ENCODE measurements at places on chromosomes 5 and 9.

DNA sequence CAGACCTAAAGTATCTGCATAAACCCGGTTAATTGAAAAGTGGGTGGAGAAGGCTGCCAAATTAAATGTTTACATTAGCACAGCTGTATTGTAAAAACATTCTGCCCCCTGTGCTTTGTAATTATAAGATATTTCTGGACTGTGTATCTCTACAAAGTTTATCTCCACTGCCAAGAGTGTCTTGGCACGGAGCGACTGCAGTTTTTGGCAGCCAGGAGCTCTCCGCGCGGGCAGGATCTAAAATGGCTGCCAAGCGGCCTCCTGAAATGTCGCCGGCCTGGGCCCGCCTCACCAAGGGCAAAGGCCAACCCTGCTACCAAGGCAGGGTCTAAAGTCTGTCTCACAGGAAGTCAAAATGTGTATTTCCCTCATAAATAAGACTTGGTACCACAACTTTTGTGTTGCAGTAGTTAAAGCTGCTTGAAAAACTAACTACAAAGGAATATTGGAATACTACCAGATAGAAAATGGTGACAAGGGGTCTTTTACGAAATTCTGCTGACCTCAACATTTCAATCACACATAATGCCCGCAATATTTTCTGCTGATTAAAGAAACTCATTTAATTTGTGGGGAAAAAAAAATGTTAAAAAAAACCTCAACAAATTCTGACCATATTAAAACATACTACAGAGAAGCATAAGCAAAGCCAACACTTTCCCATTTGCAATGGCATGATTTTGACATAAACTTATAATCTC is 110.4 kb downstream of the NFIB start:
- no peak for DNase-seq

GRCh38 chr9:89880721-89881120 is 275.9 kb downstream of the GADD45G start:
- no peak for DNase-seq

GRCh38 chr5:123455640-123456039 is 32.4 kb upstream of the CEP120 start:
- DNase-seq: no peak

- no peak for DNase-seq
Measured at GRCh38 chr9:21677387-21677786, 125.0 kb upstream of the MTAP start.

- no peak for DNase-seq
Measured at GRCh38 chr5:175872287-175873087, 1.1 kb downstream of the CPLX2 start.

DNA sequence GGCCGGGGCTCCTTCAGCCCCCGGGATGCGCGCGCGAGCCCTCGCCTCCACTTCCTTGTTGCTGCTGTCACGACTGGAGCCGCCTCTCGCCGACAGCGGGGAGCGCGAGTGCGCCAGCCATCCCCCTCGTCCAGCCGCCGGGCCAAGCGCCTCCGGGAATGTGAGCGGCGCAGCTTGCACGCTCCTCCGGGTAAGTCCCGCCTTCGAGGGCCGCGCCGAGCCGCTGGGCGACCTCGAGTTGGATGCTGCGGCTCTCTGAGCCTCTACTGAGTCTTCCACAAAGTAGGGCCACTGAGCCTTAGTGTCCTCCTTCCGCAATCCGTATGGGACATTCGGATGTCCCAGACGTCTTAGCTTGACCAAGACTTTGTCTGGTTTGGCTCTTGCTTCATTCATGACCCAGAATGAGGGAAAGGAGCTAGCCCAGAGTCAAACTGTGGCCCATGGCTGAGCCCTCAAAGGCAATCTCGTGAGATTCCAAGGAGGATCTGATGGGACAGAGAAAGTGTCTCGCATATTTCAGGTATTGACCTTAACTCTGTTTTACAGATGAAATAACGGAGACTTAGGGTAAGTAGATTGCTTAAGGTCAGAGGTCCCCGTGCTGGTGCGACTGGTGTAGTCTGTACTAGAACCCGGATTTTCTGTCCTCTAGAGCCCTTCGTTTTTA is 586 bp downstream of the HMGXB3 start:
- DNase-seq: no peak

GRCh38 chr9:4117835-4118610 is 181.8 kb downstream of the GLIS3 start:
- DNase-seq: peak; percentile 28

GRCh38 chr5:168424594-168425323 is 61.5 kb upstream of the RARS1 start:
- DNase-seq: no peak

- no peak for DNase-seq
Measured at GRCh38 chr5:113390224-113390623, 44.6 kb downstream of the TSSK1B start.

- no peak for DNase-seq
Measured at GRCh38 chr9:72294936-72295335, 70.1 kb downstream of the ZFAND5 start.

DNA sequence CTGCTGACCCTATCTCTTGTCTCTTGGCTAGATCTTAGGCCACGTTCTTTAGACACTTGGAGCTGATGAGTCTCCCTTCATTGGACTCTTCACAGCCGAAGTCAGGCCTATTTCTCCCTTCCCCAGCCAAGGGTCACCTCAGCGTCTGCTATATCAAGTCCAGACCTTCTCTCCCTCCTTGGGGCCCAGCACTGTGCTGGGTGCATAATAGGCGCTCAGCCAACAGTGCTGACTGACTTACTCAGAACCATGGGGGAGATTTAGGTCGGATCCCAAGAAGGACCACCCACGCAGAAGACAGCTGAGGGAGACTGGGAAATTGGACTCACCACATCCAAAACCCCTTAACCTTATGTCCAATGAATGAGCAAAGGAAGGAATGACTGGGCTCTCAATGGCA is 5.6 kb upstream of the AMBP start:
- DNase-seq: no peak

- no peak for DNase-seq
Measured at GRCh38 chr9:138074516-138074915, 196.9 kb downstream of the CACNA1B start.

Measured in GM18507 (cell line).